ENCODE measurements at places on chromosomes 12 and 14. TPM values are rescaled to one million over a fixed set of nuclear protein-coding genes. Genes with fewer than 3 reads are reported as not detected.

- H3K27me3 ChIP-seq, result no peaks in the 10 kb centered on the region
- H3K27ac ChIP-seq, result no peak overlapping the region
- no peaks in the 10 kb centered on the region for H3K36me3 ChIP-seq
- no peaks in the 10 kb centered on the region for H3K4me1 ChIP-seq
These were observed 25.1 kb downstream of the CPNE8 start for GRCh38 chr12:38880288-38880687.

DNA sequence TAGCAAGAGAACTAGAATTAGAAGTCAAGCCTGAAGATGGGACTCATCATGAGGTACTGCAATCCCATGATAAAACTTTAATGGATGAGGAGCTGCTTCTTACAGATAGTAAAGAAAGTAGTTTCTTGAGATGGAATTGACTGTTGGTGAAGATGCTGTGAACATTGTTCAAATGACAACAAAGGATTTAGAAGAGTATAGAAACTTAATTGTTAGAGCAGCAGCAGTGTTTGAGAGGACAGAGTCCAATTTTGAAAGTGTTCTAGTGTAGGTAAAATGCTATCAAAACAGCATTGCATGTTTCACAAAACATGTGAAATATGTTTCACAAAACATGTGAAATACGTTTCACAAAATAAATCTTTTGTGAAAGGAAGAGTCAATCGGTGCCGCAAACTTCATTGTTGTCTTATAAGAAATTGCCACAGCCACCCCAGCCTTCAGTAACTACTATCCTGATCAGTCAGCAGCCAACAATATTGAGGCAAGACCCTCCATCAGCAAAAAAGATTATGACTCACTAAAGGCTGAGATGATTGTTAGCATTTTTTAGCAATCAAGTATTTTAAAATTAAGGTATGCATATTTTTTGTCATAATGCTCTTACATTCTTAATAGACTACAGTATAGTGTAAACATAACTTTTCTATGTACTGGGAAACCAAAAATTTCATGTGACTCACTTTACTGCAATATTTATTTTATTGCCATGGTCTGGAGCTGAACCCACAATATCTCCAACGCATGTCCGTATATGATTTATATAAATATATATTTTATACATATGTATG is 173.4 kb upstream of the BMP4 start:
- no peaks in the 10 kb centered on the region for H3K27me3 ChIP-seq
- H3K4me1 ChIP-seq, result no peaks in the 10 kb centered on the region
- no peak for DNase-seq
- H3K27ac ChIP-seq, result no peak overlapping the region

- no peaks in the 10 kb centered on the region for H3K4me1 ChIP-seq
- H3K27ac ChIP-seq, result no peak overlapping the region
- no peak overlapping the region for H3K4me3 ChIP-seq
- H3K36me3 ChIP-seq, result no peaks in the 10 kb centered on the region
- no peaks in the 10 kb centered on the region for H3K27me3 ChIP-seq
- no peak for DNase-seq
These were observed 15.7 kb downstream of the FAR2 start for GRCh38 chr12:29164477-29165393.

DNA sequence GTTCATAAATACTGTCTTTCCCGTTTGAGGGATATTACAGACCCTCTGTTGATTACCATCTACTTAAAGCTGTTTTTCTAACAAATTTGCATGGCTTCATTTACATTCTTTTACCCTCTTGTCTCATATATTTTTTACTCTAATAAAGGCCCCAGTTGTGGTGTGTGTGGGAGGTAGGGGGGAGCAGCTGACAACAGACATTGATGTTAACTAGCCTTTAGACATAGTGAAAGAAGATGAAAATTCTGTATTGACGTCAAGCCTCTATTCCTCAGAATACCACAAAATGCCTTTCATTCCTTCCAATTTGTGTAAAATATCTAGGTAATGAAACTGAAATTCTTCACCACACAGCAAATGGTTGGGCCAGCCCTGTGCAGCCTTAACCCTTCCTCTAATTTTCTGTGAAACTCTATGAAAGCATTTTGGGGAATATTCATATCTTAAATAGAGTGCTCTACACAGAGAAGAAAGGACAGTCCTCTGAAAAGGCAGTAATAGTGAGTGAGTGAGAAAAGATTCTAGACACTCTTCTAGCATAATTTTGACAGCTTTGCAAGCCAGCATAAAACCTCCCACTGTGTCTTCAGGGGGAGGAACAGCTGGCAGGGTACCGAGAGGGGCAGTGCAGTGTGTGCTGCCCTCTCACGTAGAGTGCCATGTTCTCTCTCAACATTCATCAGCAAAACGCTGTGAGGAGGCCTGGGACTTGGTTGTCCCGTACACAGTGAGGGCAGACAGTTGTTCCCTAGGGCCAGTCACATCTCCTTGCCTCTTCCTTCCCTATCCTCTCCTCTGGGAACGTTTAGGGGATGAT is 20.1 kb upstream of the CERS5 start:
- no peak overlapping the region for H3K27ac ChIP-seq
- H3K4me3 ChIP-seq, result no peak overlapping the region

DNA sequence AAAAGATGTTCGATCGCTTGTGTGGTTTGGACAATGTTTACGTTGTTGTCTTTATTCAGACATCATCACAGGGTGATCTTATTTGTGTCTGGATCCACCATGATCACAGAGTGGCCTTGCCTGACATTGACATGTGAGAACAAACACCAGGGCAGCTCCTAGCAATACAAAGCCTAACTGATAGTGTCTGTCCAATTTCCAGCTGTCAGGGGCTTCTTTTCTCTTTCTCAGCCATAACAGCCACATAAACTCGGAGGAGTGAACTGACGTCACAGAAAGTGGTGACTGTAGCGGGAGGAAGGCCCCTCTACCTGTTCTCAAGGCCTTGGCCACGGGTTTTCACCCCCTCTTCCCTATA is 5.8 kb upstream of the SLC6A13 start:
- no peak overlapping the region for H3K4me3 ChIP-seq
- H3K27me3 ChIP-seq, result no peaks in the 10 kb centered on the region
- H3K36me3 ChIP-seq, result no peaks in the 10 kb centered on the region
- no peak overlapping the region for H3K27ac ChIP-seq
- H3K4me1 ChIP-seq, result no peaks in the 10 kb centered on the region

DNA sequence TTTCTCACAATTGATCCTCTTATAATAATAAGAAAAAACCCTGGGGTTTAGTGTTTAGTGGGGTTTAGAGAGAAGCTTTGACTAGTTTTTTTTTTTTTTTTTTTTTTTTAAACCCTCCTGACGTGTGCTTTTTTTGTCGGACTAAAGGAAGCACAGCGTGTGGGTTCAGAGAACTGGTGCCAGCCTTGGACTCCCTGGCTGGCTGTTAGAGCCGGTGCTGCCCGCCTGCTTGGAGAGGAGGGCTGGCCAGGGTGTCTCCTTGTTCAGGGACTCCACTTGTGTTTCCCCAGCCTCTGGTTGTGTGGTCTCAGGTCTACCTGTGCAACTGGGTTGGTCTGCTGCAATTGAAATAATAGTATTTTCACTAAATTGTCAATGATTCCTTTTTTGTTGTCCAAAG is 54.1 kb upstream of the ASPG start:
- DNase-seq, result no peak
- no peak overlapping the region for H3K27ac ChIP-seq
- H3K36me3 ChIP-seq, result no peaks in the 10 kb centered on the region
- H3K4me3 ChIP-seq, result no peak overlapping the region
- H3K4me1 ChIP-seq, result no peaks in the 10 kb centered on the region

- no peaks in the 10 kb centered on the region for H3K36me3 ChIP-seq
- no peaks in the 10 kb centered on the region for H3K27me3 ChIP-seq
- no peak overlapping the region for H3K4me3 ChIP-seq
- no peak overlapping the region for H3K27ac ChIP-seq
- no peak for DNase-seq
These were observed 93.5 kb downstream of the PIWIL1 start for GRCh38 chr12:130431176-130431575.

- DNase-seq, result no peak
- no peaks in the 10 kb centered on the region for H3K27me3 ChIP-seq
These were observed 8.6 kb downstream of the ASB2 start for GRCh38 chr14:93967637-93968250.

GRCh38 chr14:73859145-73859544 is 7.5 kb downstream of the PTGR2 start:
- H3K4me3 ChIP-seq, result no peak overlapping the region
- no peak for DNase-seq
- no peaks in the 10 kb centered on the region for H3K27me3 ChIP-seq
- no peaks in the 10 kb centered on the region for H3K36me3 ChIP-seq
- no peaks in the 10 kb centered on the region for H3K4me1 ChIP-seq
- no peak overlapping the region for H3K27ac ChIP-seq

DNA sequence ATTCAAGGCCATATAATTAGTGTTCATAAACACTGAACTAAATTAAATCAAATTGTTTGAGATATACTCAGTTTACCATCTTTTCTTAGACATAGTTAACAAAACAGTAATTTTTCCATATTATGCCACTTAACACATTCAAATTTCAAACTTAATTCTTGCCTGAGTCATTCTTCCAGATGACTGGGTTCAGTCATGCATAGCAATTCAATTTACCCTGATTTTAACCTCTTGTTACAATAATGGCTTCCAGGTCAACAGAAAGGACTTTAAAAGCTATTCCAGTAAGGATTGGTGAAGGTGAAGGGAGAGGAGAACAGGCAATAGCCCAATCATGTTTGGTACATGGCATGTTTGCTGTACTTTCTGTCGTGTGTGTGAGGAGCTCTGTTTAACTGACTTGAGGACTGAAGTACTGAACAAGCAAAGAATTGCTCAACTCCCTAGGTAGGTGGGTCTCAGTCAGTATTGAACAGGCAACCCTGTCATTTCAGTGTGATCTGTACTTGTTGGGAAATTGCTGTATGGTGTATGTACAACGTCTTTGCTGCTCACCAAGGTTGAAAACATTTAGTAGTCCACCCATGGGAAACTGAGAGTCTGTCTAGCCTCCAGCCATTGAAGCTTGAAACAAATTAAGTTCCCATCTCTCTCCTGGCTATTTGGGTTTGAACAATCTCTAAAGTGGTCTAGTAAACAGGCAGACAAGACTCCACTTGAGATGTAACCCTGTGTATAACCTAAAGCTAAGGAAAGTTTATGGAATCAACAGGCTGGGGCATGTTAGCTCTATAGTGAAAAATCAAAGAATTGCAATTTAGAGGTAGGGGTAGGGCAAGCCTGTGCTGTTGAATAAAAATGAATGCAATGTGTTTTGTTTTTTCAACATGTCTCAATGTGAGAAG is 327.2 kb downstream of the BTG1 start:
- H3K27ac ChIP-seq, result no peak overlapping the region
- H3K36me3 ChIP-seq, result no peaks in the 10 kb centered on the region
- no peaks in the 10 kb centered on the region for H3K4me1 ChIP-seq

GRCh38 chr14:83255015-83255726 is 1721.5 kb upstream of the SEL1L start:
- H3K27me3 ChIP-seq, result no peaks in the 10 kb centered on the region
- no peaks in the 10 kb centered on the region for H3K4me1 ChIP-seq
- no peaks in the 10 kb centered on the region for H3K36me3 ChIP-seq
- H3K4me3 ChIP-seq, result no peak overlapping the region
- no peak overlapping the region for H3K27ac ChIP-seq

DNA sequence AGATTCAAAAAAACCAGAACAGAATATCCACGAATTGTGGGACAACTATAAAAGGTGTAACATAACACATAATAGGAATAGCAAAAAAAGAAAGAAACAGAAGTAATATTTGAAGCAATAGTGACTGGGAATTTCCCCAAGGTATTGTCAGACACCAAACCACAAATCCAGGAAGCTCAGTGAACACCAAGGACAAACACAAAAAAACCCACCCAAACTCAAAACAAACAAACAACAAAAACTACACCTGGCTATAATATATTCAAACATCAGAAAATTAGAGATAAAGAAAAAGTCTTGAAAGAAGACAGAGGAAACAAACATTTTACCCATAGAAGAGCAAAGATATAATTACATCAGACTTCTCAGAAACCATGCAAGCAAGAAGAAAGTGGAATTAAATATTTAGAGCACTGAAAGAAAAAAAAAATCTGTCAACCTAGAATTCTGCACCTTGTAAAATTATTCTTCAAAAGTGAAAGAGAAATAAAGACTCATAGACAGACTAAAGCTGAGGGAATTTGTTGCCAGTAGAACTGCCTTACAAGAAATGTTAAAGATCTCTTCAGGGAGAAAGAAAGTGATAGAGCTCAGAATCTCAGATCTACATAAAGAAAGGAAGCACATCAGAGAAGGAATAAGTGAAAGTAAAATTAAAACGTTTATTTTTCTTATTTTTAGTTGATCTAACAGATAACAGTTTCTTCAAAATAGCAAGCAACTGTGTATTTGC is 12.1 kb upstream of the HMGA2 start:
- H3K27ac ChIP-seq, result no peak overlapping the region
- H3K36me3 ChIP-seq, result no peaks in the 10 kb centered on the region
- no peaks in the 10 kb centered on the region for H3K4me1 ChIP-seq
- H3K27me3 ChIP-seq, result no peaks in the 10 kb centered on the region

DNA sequence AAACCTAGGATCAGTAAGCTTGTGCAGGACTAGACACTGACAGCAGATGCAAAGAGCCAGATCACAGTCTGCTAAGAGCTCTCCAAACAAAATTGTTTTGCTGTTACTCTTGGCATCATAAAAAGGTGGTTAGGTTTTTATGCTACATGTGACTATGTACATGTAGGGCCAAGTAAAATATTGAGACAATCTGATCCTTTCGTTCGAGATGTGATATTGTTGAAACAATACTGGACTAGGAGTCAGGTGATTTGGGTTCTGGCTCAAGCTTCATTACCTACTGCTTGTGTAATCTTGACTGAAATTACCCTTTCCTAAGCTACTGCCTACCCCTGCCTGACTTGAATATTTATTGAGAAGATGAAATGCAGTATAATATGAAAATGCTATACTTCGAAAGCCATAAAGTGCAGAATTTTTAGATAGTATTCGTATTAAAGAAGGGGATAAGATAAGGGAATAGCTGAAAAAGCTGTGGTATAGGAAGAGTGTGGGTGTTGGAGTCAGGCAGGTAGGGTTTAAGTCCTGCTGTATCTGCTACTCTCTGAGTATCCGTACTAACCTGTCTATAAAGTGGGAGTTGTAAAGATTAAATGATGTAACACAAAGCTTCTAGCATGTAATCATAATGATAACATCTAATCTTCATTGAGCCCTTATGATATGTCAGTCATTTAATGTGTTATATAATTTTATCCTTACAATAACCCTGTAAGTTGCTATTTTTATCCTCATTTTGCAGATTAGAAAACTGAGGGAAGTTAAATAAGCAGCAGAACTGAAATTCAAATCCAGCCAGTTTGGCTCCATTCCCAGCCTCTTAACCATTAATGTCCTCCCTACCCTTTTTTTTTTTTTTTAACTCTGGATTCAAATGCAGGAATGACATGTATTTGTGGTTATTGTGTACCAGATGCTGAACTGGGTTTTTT is 38.6 kb upstream of the ATF1 start:
- H3K27ac ChIP-seq, result no peak overlapping the region
- no peaks in the 10 kb centered on the region for H3K27me3 ChIP-seq
- no peaks in the 10 kb centered on the region for H3K36me3 ChIP-seq

- no peak overlapping the region for H3K4me3 ChIP-seq
- H3K36me3 ChIP-seq, result no peaks in the 10 kb centered on the region
- DNase-seq, result no peak
- H3K4me1 ChIP-seq, result no peaks in the 10 kb centered on the region
These were observed 188.9 kb downstream of the TMEM132C start for GRCh38 chr12:128455851-128456250.

- H3K36me3 ChIP-seq, result no peaks in the 10 kb centered on the region
- no peak overlapping the region for H3K4me3 ChIP-seq
- no peak for DNase-seq
- H3K27ac ChIP-seq, result no peak overlapping the region
These were observed 4.4 kb upstream of the FAM186B start for GRCh38 chr12:49609875-49610154.

NELL2 gene
- polyA plus RNA-seq, result 4.2 TPM

SIX1 gene
- 3.0 TPM for polyA plus RNA-seq

KRT2 gene
- not detected for polyA plus RNA-seq

REM2 gene
- 2.4 TPM for polyA plus RNA-seq

TSHR gene
- 0.88 TPM for polyA plus RNA-seq

NEK9 gene
- polyA plus RNA-seq, result 86.6 TPM

OLR1 gene
- 5.9 TPM for polyA plus RNA-seq

CBLN3 gene
- polyA plus RNA-seq, result 9.0 TPM

AQP6 gene
- polyA plus RNA-seq, result 3.1 TPM

BDKRB1 gene
- polyA plus RNA-seq, result 4.9 TPM
